ENCODE measurements at places on chromosomes 2 and 18.

DNA sequence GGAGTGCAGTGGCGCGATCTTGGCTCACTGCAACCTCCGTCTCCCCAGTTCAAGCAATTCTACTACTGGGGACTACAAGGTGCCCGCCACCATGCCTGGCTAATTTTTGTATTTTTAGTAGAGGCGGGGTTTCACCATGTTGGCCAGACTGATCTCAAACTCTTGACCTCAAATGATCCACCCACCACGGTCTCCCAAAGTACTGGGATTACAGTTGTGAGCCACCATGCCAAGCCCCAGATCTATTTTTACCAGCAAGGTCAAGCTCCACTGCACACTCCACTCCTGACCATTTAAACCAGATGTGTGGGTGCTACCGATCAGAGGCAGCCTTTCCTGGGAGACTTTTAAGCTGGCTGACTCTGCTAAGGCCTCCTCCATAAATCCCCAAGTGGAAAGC is 67.5 kb upstream of the CD226 start:
- no peak for DNase-seq

DNA sequence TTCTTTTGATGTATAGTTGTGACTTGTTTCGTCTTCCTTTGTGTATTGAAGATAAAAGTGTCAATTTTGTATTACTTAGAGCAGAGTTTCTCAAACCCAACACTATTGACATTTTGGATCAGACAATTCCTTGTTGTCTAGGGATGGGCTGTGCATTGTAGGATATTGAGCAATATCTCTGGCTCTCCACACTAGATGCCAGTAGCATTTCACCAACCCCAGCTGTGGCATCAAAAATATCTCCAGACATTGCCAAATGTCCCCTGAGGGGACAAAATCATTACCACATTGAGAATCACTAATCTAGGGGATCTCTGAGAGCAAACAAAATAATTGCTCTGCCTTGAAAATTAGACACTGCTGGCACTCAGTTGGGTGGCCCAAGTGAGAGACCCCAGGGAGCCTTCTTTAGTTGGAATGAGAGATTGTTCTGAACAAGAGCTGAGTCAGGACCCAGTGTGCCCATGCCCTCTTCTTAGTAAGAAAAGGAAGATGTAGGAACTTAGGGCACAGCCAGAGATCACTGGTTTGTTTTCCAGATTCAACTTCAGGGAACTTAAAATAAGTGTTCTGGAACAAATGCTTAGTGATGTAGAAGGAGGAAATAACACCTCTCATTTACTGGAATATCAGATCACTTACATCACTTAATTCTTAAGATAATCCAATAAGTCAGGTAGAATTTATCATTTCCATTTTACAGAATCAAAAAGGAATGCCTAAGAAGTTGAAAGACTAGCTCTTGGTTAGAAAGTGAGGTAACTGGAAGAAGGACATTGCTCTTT is 466.6 kb upstream of the TNP1 start:
- no peak for DNase-seq

GRCh38 chr18:805755-806110 is 6.3 kb downstream of the YES1 start:
- no peak for DNase-seq

DNA sequence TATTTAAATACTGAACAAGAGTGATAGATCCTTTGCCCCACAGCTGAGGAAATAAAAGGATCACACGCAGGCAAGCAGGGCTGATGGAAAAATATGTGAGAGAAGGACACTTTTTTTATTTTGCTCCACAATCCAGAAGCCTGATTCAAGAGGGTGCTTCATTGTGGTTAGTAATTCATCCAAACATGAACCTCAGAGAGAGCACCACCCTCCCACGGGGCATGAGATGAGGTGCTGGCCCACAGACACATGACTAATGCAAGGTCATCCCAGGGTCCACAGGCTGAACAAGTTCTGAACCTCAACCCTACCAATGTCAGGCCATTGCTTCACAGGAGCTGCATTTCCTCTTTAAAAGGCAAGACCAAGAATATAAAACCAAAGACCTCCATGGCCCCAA is 239.6 kb downstream of the MREG start:
- no peak for DNase-seq

- no peak for DNase-seq
Measured at GRCh38 chr2:240033330-240033678, 3.1 kb upstream of the OR6B2 start.

DNA sequence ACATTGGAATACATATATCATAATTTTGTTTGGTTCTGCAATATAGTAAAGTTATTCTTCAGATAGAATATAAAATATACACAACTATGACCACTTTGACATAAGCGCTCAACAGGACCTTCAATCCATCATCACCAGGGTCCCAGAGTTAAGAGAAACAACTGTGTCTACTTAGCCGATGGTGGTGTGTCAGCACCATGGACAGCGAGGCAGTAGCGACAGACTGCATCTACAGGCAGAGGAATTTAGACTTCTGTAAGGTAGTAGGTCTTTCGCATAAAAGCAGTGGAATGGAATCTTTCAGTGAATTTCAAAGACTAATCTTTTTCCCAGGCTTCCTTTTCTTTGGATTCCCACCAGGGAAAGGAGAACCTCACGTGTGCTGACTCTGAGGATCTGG is 20.5 kb upstream of the LRPPRC start:
- no peak for DNase-seq

DNA sequence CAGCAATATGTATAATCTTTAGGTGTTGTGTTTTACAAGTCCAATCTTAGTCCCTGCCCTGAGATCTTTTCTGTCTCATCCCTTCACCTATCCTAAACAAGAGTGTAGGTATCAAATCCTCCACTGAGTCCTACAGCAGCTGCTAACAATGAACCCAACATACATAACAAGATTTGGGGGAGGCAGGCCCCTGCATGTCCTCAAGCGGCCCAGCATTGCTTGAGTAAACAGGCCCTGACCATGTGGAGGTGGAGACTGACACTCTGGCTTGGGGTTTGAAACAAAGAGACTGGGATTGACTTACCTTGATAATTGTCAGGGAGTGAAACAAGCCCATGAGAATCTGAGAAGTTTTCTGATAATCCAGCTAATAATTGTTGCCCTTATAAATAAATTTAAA is 213.4 kb downstream of the STK39 start:
- DNase-seq = peak; percentile 18

DNA sequence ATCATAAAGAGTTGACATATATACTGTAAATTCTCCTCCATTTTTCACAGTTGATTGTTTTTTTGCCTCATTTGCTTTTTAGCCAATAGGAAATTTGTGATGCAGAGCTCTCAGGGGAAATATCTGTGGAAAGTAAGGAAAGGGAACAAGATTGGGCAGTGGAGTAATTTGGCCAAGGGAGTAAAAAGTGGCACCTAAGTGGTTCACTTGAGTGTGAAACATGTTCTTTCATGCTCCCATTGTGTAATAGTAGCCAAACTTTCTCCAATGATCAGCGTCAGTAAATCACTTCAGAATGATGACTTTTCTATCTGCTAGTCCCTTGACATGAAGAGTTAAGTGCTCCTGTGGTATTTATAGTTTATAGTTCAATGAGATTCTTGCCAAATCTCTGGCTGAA is 141.9 kb upstream of the KCNJ3 start:
- DNase-seq = no peak

- no peak for DNase-seq
Measured at GRCh38 chr2:118968042-118968441, 26.0 kb downstream of the MARCO start.

- no peak for DNase-seq
Measured at GRCh38 chr18:74739926-74740325, 142.3 kb downstream of the ZNF407 start.

GRCh38 chr2:143000599-143000998 is 123.1 kb downstream of the KYNU start:
- DNase-seq = no peak

GRCh38 chr18:51290860-51291259 is 93.4 kb upstream of the MEX3C start:
- no peak for DNase-seq

- no peak for DNase-seq
Measured at GRCh38 chr2:128502200-128502599, 183.5 kb upstream of the HS6ST1 start.

DNA sequence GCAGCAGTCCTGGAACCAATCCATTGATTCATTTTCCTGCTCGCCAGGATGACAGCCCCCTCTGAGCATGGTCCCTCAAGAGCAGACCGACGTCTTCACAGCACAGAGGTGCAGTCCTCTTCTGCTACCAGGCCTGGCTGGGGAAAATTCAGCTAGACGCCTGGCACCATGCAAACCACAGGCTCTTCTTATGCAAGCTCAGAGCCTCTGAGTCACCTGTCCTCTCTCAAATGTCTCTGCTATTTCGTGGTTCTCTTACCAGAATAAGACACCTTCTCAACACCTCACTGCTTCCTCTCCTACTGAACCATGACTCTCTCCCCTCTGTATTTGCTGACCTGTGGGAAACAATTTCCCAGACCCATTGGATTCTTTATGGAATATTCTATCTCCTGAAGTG is 79.8 kb upstream of the CYRIA start:
- no peak for DNase-seq

DNA sequence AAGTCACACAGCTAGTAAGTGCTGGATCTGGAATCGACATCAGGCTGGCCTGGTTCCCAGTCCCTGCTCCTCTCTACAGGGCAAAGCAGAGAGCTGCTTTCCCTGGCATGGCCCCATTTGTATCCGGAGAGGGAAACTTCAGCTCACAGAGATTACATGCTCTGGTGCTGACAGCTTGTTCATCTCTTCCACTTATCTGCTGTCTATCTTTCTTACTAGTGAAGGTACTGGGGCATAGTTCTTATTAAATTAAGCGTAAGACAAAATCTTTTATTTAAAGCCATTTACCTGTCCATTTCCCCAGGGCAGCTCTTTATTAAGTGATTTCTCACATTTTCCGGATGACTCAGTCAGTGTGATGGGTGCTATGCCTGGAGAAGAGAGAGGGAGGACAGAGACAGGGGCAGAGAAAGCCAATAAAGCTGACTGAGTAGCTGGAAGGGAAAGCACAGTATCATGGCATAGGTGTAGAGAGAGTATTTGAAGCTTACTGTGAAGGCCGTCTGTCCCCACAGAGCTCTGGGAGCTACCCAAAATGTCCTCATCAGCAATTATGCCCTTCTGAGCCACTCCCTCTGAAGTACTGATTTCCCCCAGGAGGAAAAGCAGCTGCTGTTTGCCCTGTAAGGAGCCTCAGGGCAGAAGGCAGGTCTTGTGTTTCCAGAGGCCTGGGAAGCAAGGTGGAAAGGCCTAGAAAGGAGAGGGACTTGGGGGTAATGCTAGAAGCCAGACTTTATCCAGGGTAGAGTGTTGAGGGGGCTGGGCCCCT is 44.1 kb upstream of the EPAS1 start:
- DNase-seq = peak; percentile 45

- no peak for DNase-seq
Measured at GRCh38 chr18:30358555-30358954, 684.0 kb downstream of the DSC3 start.

- DNase-seq = peak; percentile 37
Measured at GRCh38 chr2:199581935-199582360, 124.2 kb upstream of the SATB2 start.

- no peak for DNase-seq
Measured at GRCh38 chr18:13520741-13521140, 205.6 kb downstream of the FAM210A start.

DNA sequence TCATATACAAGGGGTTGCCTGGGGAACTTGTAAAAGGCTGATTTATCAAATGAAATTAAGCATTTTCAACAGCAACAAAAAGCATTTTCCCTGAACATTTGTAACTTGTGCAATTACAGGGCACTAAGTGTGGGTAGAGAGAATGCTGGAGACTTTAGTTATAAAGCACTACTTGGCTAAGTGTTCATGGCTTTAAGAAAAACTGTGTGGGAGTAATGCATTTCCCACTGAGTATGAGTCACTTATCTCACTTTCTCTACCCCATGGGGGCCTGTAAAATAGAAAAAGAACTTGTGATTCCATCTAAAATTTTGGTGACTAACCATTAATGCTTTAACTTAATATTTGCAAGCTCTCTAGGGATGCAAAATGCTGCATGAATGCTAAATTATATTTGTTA is 193.4 kb downstream of the CCDC102B start:
- no peak for DNase-seq

GRCh38 chr2:27024188-27024587 is 8.6 kb upstream of the TMEM214 start:
- no peak for DNase-seq

- DNase-seq = no peak
Measured at GRCh38 chr2:129813404-129813803, 166.1 kb upstream of the RAB6C start.

DNA sequence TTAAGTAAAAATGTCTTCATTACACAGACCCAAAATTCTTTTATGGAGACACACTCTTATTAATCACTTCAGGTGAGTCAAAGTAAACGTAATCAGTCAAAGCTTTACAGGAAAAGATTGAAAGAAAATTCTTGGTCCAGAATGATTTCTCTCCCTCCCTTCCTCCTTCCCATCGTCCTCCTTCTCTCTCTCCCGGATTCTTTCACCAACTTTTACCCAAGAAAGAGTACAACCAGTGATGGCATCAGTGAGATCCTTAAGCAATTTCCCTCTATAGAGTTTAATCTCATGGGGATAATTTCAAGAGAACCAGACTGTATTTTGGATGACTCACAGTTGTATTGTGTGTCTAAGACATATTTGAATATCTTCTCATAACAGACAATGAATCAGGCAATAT is 258.1 kb downstream of the ALK start:
- no peak for DNase-seq

GRCh38 chr2:18346344-18346743 is 214.1 kb downstream of the RDH14 start:
- DNase-seq = no peak

- no peak for DNase-seq
Measured at GRCh38 chr18:69380324-69380723, 20.4 kb upstream of the DOK6 start.

- no peak for DNase-seq
Measured at GRCh38 chr2:64203858-64204632, 59.8 kb upstream of the PELI1 start.

GRCh38 chr2:71133603-71134002 is 3.2 kb downstream of the MPHOSPH10 start:
- DNase-seq = no peak

DNA sequence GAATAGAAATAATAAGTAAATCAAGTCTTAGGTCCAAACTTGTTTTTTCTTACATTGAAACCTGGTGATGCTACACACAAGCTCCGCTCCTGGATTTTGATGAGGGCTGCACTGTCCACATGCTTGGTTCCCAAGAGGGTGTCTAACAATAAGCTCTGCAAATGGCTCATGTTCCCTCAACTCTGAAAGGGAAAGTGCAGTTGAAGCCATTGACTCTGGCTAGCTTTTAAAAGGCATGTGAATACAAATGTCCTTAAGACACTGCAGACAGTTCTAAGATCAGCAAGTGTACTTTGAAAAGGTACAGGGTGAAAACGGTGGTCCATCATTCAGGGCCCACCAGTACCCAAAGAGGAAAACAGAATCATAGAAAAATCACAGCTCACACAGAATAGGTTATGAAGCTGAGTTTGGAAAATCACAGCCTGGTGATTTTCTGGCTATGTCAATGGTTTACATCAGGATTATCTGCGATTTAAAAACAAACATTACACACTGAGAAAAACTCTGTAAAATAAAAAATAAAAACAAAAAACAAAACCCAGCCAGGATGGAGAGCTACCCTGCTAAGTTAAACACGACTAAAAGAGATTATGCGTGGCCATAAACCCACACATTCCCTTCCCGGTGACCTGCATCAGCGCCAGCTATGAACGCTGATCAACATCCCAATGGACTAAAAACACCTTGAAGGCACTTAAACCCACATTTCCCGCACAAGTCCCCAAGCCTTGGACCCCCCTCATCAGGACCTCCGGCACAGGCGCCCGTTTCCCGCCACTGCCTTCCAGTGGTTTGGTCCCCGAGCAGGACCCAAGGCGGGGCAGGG is 554 bp downstream of the PFN4 start:
- peak; percentile 39 for DNase-seq

GRCh38 chr2:152433289-152433688 is 98.3 kb downstream of the FMNL2 start:
- DNase-seq = no peak
